Lung microvascular endothelial cell (primary cell): ENCODE measurements at places on chromosomes 2 and 18. TPM values are rescaled to one million over a fixed set of nuclear protein-coding genes. Genes with fewer than 3 reads are reported as not detected.

The OTOS gene
- not detected in 2 replicates for total RNA-seq

The IMPA2 gene
- total RNA-seq: 3.1 and 11.1 TPM in 2 replicates

The DCC gene
- total RNA-seq: not detected in 2 replicates

The MRO gene
- not detected in 2 replicates for total RNA-seq

The G6PC2 gene
- not detected in 2 replicates for total RNA-seq

The CETN1 gene
- not detected in 2 replicates for total RNA-seq

The IL37 gene
- total RNA-seq: not detected in 2 replicates

The ANKRD62 gene
- not detected in 2 replicates for total RNA-seq

The POMC gene
- 0.22 and 0.99 TPM in 2 replicates for total RNA-seq

The NTSR2 gene
- total RNA-seq: not detected in 2 replicates

The SULT1C4 gene
- total RNA-seq: 94.6 and 123 TPM in 2 replicates

The MOGAT1 gene
- total RNA-seq: not detected in 2 replicates

The PASK gene
- 4.4 and 8.7 TPM in 2 replicates for total RNA-seq

The ZNG1B gene
- 15.5 and 21.8 TPM in 2 replicates for total RNA-seq

The CDK15 gene
- total RNA-seq: not detected in 2 replicates

The CXCR1 gene
- not detected in 2 replicates for total RNA-seq

The RALB gene
- total RNA-seq: 135 and 202 TPM in 2 replicates

The LYG2 gene
- not detected in 2 replicates for total RNA-seq

The PCBP1 gene
- total RNA-seq: 34.9 and 40.3 TPM in 2 replicates

The CDH7 gene
- under 0.01 TPM in 2 replicates for total RNA-seq
